Activated B cell treated with CpG ODN at 0.5 μM for 24 hours (primary cell): ENCODE measurements at places on chromosomes 2 and 18. TPM values are rescaled to one million over a fixed set of nuclear protein-coding genes. Genes with fewer than 3 reads are reported as not detected.

NTSR2 gene
- not detected in 2 replicates for total RNA-seq

PRSS56 gene
- total RNA-seq, result not detected in 2 replicates

LIMS3 gene
- total RNA-seq, result 0.24 TPM in 1 of 2 replicates, not detected in the other

TMEFF2 gene
- not detected in 2 replicates for total RNA-seq

SDC1 gene
- not detected in 2 replicates for total RNA-seq

MATN3 gene
- not detected in 2 replicates for total RNA-seq

FAM124B gene
- total RNA-seq, result 0.29 TPM in 1 of 2 replicates, not detected in the other

MERTK gene
- 0.22 TPM in 1 of 2 replicates, not detected in the other for total RNA-seq

PRKAG3 gene
- not detected in 2 replicates for total RNA-seq

FAP gene
- not detected in 2 replicates for total RNA-seq

NDC80 gene
- 1.9 and 2.6 TPM in 2 replicates for total RNA-seq

ACMSD gene
- not detected in 2 replicates for total RNA-seq

FIGN gene
- total RNA-seq, result not detected in 2 replicates

TLK1 gene
- 123 and 125 TPM in 2 replicates for total RNA-seq

PRLH gene
- total RNA-seq, result not detected in 2 replicates

HOXD4 gene
- total RNA-seq, result not detected in 2 replicates

DRC1 gene
- not detected in 2 replicates for total RNA-seq

UGT1A10 gene
- not detected in 2 replicates for total RNA-seq

TCF23 gene
- 0.07 TPM in 1 of 2 replicates, not detected in the other for total RNA-seq

GKN2 gene
- total RNA-seq, result not detected in 2 replicates

SLC5A7 gene
- not detected in 2 replicates for total RNA-seq

DNA sequence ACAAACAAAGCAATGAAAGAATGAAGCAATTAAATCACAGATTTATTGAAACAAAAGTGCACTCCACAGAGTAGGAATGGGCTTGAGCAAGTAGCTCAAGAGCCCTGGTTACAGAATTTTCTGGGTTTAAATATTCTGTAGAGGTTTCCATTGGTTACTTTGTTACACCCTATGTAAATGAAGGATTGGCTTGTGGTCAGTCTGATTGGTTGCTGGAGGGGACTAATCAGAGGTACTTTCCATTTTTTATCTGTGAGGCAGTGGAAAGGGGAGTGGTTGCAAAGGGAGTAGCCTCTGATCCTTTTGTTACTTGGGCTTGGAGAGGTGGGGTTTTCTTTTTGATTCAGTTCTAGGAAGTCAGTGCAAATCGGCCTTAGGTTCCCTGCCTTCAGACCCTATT is 253.3 kb downstream of the ARL6IP6 start:
- no peak for DNase-seq

DNA sequence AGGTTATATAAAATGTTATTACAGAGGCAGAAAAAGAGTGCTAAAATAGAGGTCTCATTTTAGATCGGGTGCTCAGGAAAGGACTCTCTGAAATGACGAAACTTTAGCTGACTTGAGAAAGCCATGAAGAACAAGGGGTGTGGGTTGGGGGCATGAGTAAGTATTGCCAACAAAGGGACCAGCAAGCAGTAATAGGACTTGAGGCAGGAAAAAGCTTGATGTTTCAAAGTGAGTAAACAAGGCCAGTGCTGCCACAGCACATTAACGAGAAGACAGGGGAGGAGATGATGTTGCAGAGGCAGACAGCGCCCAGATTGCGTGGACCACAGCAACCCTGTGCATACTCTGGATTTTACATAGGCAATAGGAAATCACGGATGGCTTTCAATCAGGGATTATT is 318.8 kb downstream of the ZEB2 start:
- no peak for DNase-seq

- no peak for DNase-seq
These were observed 34.2 kb downstream of the GKN2 start for GRCh38 chr2:68918497-68918896.

GRCh38 chr2:228092056-228092455 is 89.4 kb downstream of the SPHKAP start:
- DNase-seq, result no peak

DNA sequence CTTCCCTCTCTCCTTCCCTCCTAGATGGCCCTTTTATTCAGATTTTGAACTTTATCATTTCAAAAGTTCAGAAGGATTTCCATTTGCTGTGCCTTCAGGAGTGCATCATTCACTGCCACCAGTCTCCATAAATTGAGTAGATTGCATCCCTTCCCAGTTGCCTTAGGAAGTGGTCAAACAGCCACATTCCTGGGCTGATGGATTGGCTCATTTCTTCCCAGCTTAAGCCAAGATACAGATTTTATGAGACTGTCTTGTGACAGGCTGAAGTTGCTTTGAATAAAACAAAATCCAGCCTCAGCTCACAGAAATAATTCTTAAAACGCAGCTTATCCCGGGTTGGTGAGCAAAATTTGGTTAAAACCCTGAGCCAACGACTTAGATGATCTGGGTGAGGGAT is 9.8 kb downstream of the NRP2 start:
- no peak for DNase-seq

DNA sequence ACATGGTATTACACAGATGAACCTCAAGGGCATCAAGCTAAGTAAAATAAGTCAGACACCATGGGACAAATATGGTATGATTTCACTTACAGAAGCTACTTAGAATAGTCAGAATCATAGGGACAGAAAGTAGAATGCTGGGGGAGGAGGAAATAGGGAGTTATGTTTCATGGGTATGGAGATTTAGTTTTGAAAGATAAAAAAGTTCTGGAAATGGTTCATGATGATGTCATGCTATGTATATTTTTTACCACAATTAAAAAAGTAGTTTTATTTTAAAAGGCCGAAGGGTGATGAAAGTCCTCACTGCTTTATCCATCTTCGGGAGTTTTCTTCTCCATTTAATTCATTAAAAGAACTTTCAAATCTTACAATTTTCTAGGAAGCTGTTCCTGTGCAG is 181.9 kb downstream of the CALCRL start:
- DNase-seq, result no peak

GRCh38 chr2:60659026-60659425 is 97.0 kb upstream of the PAPOLG start:
- DNase-seq, result no peak

DNA sequence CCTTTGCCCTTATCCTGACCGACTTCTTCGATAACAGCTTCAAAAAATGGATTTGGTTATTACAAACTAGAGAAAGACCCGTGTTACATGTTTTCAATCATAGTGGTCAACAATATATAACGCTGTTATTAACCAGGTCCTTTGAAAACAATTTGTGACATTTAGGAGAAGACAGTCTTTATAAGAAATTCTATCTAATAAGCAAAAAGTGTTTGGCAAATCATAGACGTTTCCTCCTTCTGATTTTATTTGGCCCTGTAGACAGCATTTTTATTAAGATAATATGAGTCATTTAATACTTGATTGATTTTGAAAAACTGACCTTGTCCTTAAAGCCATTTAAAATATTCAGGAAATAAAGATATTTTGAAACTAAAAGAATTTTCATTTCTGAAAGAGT is 160.5 kb upstream of the DAPL1 start:
- no peak for DNase-seq

DNA sequence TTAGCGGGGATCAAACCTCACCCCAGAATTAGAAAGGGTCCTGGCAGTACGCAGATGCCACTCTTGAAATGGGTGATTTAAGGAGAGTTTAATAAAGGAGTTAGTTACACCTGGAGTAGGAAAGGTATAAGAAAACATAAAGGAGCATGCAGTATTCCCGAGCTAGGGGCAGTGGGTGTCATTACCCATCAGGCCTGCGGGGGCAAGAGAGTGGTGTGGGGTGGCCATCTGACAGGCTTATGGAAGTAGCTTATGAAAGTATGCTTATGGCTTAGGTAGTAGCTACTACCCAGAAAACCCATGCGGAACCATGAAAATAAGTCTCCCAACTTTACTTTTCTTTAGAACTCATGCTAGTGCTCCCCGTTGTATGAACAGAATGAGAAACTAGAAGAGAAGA is 568.9 kb upstream of the ACVR2A start:
- no peak for DNase-seq

GRCh38 chr18:48931680-48932461 is 18.9 kb downstream of the SMAD7 start:
- DNase-seq, result no peak

DNA sequence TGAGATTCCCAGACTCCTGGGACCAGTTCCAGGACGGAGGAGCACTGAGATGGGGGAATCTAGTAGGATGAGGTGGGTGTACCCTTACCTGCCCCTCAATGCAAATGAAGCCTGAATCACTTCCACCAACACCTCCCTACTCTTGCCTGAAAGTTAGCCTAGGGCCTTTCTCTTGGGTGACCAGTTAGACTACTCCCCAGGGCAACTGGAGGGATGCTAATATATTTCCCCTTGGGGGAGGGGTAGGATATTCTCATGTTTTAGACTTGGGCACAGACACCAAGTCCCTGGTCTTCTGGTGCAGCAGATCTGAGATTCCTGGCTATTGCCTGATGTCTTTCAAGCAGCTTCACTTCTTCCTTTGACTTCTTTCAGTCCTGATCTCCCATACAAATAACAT is 334.5 kb downstream of the ALK start:
- no peak for DNase-seq

DNA sequence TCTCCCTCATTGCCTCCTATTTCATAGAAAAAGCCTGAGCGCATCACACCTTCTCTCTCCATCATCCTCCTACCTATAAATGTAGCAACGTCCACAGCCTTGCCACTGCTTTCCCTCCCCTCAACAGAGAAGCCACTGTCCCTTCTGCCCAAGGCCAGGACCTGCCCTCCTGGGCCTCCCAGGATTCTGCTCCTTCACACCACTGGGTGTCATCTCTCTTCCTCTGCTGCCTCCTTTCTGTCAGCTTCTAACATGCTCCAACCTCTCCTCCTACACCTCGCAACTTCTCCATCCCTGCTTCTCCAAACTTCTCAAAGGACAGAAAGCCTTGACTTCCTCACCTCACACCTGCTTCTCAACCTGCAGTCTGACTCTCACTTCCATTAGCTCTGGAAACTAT is 21.2 kb upstream of the ME2 start:
- DNase-seq, result no peak

DNA sequence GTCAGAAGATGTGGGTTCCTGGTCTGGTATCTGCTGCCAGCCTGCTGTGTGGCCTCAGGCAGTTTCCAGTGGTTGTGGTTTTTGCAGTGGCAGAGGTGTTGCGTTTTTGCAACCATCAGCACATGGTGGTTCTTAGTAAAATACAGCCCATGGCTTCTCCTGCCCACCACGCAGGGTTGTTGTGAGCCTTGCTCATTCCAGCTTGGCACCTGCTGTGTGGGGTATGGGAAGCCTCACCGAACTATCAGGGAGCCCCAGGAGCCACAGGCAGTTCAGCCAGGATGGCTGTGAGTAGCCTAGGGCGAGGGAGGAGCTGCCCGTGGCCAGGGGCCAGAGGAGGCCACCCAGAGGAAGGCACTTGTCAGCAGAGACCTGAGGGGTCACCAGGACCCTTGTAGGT is 9.8 kb downstream of the ARID5A start:
- no peak for DNase-seq

GRCh38 chr2:217902379-217903141 is 100.2 kb downstream of the TNS1 start:
- no peak for DNase-seq

DNA sequence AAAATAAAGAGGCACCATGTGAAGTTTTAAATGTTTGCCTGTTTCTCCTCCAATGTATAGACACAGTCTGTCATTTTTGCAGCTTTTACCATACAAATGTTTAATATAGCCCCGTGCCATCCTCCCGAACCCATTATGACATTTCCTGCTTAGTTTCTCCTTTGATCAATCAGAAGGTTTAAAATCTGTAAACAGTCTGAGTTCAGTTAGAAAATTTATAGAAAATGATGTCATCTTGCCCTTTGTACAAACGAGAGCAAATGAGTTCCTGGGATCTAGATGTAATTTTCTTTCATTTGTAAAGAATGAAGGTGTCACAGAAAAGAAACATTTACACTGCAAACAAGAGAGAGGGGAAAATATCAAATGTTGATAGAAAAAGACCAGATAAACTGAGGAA is 62.7 kb upstream of the NFU1 start:
- DNase-seq, result no peak

- no peak for DNase-seq
These were observed 27.3 kb downstream of the KIF3C start for GRCh38 chr2:25955036-25955435.

GRCh38 chr18:9177031-9177430 is 40.5 kb downstream of the ANKRD12 start:
- DNase-seq, result no peak

- DNase-seq, result no peak
These were observed 251.5 kb upstream of the THUMPD2 start for GRCh38 chr2:40030456-40030975.

GRCh38 chr2:78601113-78601512 is 424.4 kb upstream of the REG3G start:
- no peak for DNase-seq

DNA sequence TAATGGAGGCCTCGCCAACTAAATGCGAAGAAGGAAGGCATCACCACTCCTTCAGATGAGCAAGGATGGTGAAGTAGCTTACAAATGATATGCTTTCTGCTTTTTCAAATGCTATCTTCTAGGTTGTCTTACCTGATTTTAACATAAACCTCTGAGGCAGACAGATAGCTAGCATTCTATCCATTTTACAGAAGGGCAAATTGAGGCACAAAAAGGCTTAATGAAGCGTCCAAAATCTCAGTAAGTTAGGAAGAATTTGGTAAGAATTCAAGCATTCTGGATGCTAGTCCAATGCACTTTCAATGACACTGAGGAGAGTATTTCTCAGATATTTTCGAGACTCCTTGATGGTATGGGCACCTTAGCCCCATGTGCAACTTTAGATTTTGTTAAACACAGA is 81.8 kb downstream of the LRP2 start:
- no peak for DNase-seq

DNA sequence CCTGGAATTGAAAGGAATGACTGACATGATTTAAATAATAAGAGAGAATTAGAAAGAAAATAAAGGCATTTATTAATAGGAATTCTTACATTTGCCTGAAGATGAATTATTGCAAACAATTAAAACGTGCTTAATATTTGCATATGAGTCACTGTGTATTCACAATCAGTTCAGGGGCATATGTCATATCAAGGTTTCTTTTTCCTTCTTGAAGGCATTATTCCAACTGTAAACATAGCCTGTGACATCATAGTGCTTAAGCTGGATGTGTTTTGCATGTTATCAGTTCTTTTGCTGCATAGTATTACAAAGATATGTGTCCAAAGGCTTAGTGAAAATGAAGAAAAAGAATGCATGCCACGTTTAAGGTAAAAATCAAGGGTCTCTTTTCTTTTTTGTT is 80.8 kb downstream of the MEIS1 start:
- no peak for DNase-seq

- no peak for DNase-seq
These were observed 257.7 kb upstream of the MYT1L start for GRCh38 chr2:2588777-2589176.

DNA sequence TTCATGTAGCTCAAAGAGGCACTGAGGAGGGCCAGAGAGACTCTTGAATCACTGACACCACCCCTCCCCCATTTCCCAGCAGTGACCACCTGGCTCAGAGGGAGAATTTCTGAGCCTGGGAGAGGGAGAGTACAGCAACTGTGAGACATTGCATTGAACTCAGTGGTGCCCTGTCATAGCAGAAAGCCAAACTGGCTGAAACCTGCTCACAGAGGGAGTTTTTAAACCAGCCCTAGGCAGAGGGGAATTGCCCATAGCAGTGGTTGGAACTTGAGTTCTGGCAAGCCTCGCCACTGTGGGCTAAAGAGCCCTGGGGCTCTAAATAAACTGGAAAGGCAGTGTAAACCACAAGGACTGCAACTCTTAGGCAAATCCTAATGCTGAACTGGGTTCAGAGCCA is 243.1 kb downstream of the ADCYAP1 start:
- no peak for DNase-seq
